ENCODE measurements at places on chromosomes 1 and 21. TPM values are rescaled to one million over a fixed set of nuclear protein-coding genes. Genes with fewer than 3 reads are reported as not detected.

GRCh38 chr1:55418208-55419000 lies 203.2 kb upstream of the USP24 start:
- no peak for DNase-seq

GRCh38 chr1:28449904-28450303 lies 55.9 kb upstream of the RCC1 start:
- DNase-seq, result no peak

DNA sequence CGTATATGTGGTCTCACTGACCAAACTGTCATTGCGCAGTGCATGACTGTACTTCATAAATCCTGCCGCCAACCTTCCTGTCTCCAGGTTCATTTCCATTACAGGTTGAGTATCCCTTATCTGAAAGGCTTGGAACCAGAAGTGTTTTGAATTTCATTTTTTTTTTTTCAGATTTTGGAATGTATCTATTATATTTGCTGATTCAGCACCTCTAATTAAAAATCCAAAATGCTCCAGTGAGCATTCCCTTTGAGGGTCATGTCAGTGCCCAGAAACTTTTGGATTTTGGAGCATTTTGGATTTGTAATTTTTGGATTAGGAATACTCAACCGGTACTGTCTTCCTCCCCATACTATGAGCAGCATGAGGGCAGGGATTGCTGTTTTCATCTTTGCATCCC lies 30.7 kb upstream of the RBBP5 start:
- no peak for DNase-seq

GRCh38 chr1:75165264-75165663 lies 31.1 kb downstream of the LHX8 start:
- DNase-seq, result no peak

DNA sequence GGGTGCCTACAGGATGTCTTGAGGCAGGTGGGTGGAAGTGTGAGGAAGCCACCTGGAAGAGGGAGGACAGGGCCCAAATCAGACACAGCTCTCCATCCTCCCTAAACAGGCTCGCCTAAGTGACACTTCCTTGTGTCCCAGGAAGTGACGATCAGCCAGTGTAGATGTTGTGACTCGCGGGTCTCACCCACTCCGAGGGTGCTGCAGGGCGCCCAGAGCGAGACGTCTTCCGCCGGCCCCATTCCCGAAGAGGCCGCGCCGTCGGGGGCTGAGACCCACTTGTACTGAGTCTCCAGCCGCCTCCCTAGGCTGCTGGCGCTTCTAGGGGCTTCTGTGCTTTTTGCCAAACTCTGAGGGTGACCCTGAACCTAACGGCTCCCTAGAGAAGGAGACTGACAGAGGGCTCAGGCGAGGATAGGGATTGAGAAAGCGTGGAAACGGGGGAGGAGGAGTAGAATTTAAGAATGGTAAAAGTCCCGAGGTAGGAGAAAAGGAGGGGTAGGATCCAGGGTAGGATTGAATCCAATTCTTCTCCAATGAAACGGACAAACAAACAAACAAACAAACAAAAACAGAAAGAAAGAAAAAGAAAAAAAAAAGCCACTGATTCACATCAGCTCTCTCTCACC lies 543 bp upstream of the MARK1 start:
- no peak for DNase-seq

- no peak for DNase-seq
These were observed 30.1 kb upstream of the PCBP3 start for GRCh38 chr21:45613396-45613795.

DNA sequence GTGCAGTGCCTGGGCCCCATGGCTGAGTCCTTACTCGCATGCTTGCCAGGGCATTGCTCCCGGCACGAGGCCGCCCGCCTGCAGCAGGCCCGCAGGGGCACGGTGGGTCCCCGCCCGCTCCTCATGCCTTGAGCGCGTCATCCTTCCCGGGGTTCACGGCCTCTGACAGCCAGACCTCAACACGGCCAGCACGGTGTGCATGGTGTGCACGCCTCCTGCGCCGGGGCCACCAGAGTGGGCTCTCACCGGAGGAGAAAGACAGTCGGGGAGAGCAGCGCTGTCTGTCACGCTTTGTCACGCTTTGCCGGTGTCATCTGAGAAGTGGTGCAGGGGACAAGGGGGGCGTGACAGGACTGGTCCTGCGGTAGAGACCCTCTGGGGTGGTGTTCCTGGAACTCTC lies 11.9 kb upstream of the COL18A1 start:
- no peak for DNase-seq

DNA sequence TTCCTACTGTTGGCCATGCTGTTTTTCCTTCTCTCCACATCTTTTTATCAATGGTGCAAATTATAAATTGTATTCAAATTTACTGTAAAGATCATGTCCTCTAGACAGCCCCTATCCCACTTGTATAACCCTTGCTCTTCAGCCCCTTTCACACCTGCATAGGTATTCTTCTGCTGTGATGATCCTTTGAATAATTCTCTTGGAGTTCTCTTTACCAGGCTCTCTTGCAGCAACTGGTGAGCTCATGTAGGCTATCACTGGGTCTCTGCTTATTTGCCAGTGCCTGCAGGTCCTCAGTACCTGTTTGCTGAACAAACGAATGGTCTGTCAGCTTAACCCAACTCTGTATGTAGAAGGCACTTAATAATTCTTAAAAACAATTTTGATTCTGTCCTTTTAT lies 8.2 kb downstream of the PTPRC start:
- DNase-seq, result no peak

The GPR157 gene
- 8.0 TPM for total RNA-seq

The OPN3 gene
- 10.8 TPM for total RNA-seq

The C8B gene
- not detected for total RNA-seq

The IL22RA1 gene
- total RNA-seq, result not detected

The AADACL3 gene
- total RNA-seq, result not detected

The LAPTM5 gene
- total RNA-seq, result 0.74 TPM

The S1PR1 gene
- 10.2 TPM for total RNA-seq

The KIAA0040 gene
- not detected for total RNA-seq

All from HFFc6 (cell line).